ENCODE measurements at places on chromosomes 3 and 15.

GRCh38 chr3:59573911-59574310 lies 524.1 kb upstream of the CFAP20DC start:
- no peak for DNase-seq

DNA sequence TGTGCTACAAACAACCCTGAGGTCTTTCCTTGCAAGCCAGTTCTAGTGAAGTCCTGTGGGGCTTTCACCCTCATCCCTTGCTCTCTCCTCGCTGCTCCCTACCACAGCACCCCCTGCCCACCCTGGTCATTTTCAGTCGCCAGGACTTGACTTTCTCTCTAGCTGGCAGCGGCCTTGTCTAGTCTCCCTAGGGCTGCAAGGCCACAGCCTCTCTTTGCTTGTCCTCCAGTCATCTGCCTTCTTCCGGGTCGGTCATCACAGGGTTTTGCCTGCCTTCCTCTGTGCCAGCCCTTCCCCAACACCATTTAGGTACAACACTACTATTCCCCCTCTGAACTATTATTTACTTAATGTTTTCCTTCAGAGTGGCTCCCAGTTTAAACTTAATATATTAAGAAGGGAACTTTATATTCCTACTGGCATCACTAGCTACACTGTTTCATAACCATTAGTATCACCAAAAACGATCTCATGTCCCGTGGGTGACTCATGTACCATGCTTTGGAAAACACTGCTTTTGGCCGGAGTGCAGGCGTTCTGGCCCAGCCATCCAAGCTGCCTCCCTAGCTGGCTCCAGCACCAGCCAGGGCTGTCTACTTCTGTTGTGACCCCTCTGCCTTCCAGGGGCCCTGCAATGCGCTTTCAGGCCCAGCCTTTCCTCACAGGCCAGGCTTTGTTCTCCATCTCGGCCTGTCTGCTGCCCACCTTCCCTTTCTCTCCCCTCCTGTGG lies 21.4 kb downstream of the FAH start:
- DNase-seq: no peak

DNA sequence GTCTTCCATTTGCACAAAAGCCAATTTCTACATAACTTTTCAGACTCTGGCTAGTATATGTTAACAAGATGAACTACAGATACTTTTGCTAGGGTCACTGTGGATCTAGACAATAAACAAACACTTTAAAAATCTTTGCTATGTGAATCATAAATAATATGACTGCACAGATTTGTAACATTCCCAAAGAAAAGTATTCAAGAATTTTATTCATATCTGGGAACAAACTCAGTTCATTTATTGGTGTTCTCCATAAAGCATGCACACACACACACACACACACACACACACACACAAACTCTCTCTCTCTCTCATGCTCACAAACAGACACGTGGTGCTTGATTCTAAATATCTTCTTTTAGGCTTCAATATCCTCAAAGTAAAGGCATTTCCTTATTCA lies 18.8 kb upstream of the THRB start:
- no peak for DNase-seq

DNA sequence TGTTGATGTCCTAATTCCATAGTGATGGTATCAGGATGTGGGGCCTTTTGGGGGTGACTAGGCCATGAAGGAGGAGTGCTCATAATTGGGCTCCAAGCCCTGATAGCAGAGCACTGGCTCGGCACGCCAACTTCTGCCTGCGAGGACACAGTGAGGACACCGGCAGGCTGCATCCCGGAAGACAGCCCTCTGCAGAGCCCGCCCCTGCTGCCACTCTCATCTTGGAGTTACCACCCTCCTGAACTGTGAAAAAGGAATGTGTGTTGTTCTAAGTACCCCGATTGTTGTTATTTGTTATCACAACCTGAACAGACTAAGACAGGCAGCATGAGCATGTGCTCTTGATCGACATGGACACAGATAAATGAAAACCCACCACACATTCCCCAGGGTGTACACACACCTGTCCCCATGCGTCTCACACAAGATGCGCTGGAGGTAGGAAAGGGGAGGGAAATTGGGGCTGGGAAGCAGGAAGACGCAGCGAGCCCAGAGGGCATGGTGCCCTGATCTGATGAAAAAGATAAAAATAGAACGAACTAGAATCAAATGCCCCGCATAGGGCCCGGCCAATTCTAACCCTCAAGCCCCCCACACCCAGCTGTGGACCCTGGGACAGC lies 40.1 kb downstream of the RPN1 start:
- DNase-seq: no peak

- DNase-seq: no peak
Measured at GRCh38 chr3:125073390-125073905, 17.7 kb upstream of the HEG1 start.

GRCh38 chr3:33868309-33868708 lies 69.9 kb downstream of the PDCD6IP start:
- no peak for DNase-seq

- DNase-seq: no peak
Measured at GRCh38 chr15:31235311-31236183, 91.1 kb upstream of the KLF13 start.

DNA sequence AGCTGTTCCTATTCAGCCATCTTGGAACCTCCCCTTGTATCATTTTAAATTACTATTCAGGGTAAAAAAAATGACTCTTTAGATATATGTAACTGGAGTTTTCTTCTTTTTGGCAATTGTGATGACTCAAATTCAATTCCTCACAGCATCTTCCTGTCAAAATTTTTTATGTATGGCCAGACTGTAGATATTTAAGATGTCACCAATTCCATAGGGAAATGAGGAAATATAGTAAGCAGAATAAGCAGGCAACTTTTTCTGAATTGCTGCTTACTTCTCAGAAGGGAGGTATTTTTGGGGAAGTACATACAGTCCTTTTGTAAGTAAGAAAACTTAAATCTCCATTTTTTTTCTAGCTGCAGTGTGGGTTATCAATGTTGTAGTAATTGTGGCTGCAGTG lies 28.8 kb downstream of the EAF2 start:
- DNase-seq: no peak

- DNase-seq: no peak
Measured at GRCh38 chr3:186255703-186256331, 106.2 kb downstream of the DGKG start.

GRCh38 chr3:44516230-44516629 lies 38.8 kb upstream of the ZNF445 start:
- no peak for DNase-seq

DNA sequence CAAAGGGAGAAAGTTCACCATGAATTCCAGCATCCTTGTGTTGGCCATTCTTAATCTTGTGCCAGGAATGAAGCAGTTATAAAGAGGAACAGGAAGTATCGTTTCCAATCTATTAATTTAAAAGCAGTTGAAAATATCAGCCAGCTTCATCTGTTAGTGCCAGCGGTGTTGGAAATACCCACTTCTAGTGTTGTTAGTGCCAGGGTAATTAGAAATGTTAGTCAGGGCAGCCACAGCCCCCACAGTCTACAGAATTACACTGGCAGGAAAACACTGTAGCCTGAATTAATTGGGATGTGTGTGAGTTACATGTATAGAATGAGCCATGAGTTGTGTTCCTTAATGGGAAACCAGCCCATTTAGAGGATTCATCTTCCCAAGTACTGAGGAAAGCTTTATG lies 127.8 kb downstream of the GHSR start:
- no peak for DNase-seq

GRCh38 chr3:169746924-169747323 lies 17.9 kb downstream of the TERC start:
- DNase-seq: no peak

GRCh38 chr3:196563721-196564225 lies 4.6 kb downstream of the WDR53 start:
- peak; percentile 29 for DNase-seq

DNA sequence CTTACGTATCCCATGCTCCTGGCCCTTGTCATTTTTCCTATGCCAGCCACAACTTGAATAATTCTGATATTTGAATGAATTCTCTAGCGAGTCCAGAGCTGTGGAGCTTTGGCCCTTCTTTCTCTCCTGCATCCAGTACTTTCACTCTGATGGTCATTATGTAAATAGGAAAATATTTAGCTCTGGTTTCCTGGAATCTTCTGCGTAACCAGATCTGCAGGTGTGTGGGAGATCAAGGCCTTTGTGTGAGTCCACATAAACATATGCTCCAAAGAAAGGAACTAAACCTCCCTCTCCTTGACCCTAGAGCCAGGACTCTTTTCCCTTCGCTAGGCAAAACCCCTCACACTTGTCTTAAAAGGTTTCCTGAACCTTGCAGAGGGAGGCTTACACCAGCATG lies 132.5 kb upstream of the THBS1 start:
- no peak for DNase-seq

DNA sequence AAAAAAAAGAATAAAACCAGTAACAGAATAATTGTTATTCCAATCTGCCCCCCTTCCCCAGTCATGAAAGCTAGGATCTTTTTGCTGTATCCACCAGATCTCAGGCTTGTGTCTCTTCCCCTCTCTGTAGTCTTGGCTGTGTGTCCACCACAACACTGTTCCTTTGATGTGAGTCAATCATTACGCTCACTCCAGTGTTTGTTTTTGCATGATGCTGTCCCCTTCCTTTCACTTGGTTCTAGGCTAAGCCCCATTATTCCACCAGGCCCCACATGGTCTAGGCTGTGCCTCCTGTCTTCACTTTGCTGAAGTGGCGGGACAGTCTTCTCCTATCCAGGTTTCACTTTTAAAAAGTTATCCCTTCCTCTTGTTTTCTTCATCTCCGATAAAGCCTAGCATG lies 13.6 kb downstream of the ACKR2 start:
- DNase-seq: no peak

DNA sequence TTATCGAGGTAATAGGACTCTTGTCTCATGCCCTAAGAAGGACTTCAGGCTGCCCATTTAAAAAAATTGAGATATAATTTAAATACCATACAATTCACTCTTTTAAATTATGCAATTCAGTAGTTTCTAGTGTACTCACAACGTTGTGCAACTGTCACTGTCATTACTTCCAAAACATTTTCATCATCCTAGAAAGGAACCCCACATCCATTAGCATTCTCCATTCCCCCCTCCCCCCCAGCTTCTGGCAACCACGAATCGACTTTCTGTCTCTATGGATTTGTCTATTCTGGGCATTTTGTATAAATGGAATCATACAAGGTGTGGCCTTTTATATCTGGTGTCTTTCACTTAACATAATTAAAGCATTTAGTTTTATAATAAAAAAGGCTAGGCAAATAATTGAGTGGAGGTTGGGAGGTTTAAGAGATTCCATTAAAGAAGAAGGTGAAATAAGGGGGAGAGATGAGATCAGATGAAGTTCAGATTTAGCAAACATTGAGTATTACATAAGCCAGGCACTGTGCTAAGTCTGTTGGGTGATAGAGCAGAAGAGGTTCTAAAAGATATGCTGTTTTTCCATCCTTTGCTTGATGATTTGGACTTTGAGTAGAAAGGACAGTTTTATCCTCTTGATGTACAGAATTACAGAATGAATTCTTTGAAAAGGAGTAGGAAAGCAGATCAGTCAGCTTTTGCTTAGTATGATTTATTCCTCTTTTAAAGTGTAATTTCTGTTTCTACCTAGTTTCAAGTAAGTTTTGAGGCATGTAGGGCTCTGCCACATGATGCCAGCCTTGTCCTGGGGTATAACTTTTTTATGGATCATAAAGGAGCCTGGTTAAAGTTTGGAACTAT lies 36.3 kb downstream of the UBE2E2 start:
- DNase-seq: no peak

DNA sequence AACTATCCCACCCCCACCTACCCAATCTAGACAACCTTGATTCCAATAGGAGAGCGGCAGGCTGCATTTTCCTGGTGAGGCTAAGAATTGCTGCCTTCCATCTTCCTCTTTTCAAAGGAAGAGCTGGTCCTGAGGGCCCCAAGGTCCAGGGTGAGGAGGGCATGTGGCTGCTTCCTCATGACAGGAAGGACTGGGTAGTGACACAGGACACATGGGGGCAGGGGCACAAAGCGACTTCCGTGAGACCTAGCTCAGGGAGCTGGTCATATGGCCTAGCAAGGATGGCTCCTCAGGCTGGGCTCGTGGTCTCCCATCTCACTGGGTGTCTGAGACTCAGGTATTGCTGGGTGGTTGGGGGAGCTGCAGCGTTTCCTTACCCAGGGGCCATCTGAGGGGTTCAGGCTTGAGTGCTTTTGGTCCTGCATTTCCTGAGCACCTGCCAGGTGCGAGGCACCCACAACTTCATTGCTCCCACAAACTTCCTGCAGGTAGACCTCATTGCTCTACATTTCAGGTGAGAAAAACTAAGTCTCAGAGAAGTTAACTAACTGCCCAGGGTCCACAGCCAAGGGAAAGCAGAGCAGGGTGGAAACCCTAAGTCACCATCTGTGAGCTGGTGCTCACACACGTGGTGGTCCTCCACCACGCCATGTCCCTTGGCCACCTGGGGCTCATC lies 160.0 kb upstream of the TLE3 start:
- DNase-seq: no peak

DNA sequence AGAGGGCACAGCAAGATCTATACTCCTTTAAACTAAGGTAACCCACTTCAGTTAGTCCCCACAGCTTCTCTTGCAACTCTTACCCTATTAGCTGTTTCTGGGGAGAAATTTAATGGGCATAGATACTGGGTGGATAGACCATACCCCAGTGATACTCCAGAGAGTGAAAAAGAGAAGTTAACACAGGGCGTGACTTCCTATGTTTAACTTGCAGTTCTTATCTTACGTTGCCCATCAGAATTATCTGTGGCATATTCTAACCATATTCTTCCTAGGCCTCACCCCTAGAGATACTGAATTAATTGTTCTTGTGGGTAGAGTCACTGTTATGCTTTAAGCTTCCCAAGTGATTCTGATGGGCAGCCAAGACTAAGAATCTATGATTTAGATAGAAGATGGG lies 485.4 kb upstream of the TPRG1 start:
- no peak for DNase-seq

DNA sequence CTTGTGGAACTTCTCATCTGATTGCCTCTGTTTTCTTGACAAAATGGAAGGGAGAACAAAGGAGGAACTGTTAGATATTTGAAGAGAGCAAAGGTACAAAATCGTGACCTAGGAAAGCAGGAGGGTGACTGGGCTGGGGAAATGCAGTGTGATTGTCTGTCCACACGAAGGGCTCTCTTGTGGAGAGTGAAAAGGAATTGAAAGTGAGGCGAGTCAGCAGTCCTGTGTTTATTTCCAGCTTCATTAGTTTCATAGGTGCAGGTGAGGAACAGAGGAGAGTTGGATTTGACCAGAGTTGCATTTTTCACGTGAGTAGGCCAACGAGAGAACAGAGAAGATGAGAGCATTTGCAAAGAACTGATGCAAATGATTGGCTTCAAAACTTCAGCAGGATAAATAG lies 336.4 kb upstream of the SATB1 start:
- DNase-seq: no peak

- no peak for DNase-seq
Measured at GRCh38 chr3:28122227-28122626, 119.2 kb upstream of the CMC1 start.

- DNase-seq: no peak
Measured at GRCh38 chr3:20186600-20187004, 596 bp upstream of the SGO1 start.

- peak; percentile 53 for DNase-seq
Measured at GRCh38 chr15:40104865-40105516, 3.7 kb downstream of the BMF start.
